ENCODE measurements at places on chromosomes 5 and 9.
A peak's percentile ranks its signal among the peaks of the same experiment; 100 is the strongest.

DNA sequence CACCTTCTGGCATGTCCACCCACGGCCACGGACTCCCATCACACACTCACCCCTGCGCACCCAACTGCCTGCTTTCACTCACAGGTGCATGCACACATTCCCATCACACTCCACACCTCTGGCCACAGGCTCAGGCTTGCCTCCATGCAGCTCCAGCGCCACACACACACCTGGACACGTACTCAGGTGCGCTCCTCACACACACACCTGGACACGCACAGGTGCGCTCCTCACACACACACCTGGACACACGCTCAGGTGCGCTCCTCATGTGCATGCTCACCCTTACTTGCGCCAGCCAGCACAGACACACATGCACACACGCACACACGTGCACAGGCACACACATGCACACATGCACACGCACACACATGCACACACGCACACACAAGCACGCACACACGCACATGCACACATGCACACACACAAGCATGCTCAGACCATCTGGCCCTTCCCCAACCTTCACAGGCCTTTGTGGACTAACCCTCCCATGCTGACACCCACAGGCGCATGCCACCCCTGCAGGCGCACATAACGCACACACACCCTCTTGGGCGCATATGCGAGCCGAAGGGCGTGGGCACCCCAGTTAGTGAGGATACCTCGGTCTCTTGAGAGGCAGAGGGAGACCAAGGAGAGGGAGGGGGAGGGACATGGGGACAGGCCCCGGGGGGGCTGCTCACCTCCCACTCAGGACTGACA lies 8.3 kb downstream of the GRIN1 start:
- DNase-seq: no peak

- DNase-seq: no peak
Observed at GRCh38 chr5:139761057-139761450, 34.6 kb upstream of the PSD2 start.

DNA sequence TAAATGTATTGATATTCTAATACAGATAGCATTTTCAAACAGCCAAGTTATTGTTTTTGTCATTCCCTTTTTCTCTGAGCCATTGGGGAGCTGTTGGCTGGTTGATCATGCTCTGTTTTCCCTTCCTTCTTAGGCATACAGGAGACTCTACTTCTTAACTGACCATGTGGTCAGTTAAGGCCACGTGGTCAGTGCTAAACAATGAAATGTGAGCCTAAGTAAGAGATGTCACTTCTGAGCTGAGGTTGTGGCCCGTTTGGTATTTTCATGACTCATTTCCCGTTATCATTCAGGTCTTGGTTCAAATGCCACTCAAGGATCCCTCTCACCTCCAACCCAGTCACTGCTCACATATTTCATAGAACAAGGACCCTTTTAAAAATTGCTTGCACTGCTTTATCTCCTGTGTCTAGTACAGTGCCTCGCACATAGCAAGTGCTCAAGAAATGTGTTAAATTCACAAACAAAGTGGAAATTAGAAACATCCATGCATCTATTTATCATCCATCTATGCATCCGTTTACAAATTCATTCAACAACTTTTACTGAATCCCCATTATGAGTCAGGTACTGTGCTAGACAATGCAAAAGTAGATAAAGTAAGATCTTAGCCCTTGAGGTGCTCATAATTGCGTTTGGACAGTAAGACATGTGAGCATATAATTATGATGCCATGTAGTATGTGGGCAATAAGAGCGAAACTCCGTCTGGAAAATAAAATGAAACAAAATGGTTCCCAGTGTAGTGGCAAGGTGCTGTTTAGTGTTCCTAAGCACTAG lies 50.7 kb downstream of the ARRDC3 start:
- peak; percentile 34 for DNase-seq

GRCh38 chr5:9781275-9781674 lies 151.1 kb upstream of the TAS2R1 start:
- no peak for DNase-seq

GRCh38 chr5:160165137-160166068 lies 46.2 kb upstream of the PWWP2A start:
- DNase-seq: peak; percentile 95

Measured in kidney capillary endothelial cell (primary cell).